H1 (cell line): ENCODE measurements at places on chromosomes 4 and X. TPM values are rescaled to one million over a fixed set of nuclear protein-coding genes. Genes with fewer than 3 reads are reported as not detected.

DNA sequence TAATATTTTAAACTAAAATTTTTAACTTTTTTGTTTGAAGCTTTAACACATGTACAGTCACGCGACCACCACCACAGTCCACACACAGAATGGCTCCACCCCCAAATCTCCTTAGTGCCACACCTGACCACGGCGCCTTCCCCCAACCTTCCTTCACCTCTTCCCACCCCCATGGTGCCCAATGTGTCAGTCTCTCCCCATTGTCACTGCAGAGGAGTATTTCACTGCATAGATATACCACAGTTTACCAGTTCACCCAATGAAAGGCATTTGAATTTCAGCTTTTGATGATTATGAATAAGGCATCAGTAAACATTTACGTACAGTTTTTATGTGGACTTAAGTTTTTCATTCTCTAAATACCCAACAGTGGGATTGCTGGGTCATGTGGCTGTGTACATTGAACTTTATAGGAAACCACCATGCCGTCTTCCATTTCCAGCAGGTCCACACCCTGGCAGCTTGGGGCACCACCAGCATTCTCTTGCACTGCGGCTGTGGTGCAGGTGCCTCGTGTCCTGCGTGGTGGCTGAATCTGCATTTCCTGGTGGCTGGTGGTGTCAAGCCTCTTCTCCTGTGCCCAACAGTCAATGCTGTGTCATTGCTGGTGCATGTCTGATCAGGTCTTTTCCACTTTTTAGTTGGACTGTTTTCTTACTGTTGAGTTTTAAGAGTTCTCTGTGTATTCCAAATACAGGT lies 49.0 kb downstream of the CPLX1 start:
- H3K4me3 ChIP-seq = no peak overlapping the region
- no peaks in the 10 kb centered on the region for H3K27me3 ChIP-seq
- H3K27ac ChIP-seq = no peak overlapping the region
- H3K4me1 ChIP-seq = no peaks in the 10 kb centered on the region
- H3K36me3 ChIP-seq = no peaks in the 10 kb centered on the region; the same call in 1 of the 2 replicates

GRIA3 gene
- polyA plus RNA-seq = 1.5 and 3.0 TPM in 2 replicates

ZNF711 gene
- 4.2 and 8.5 TPM in 2 replicates for polyA plus RNA-seq

- H3K27ac ChIP-seq = no peak overlapping the region
- H3K27me3 ChIP-seq = no peaks in the 10 kb centered on the region
- no peaks in the 10 kb centered on the region for H3K36me3 ChIP-seq
- H3K4me1 ChIP-seq = no peaks in the 10 kb centered on the region; the same call in 1 of the 2 replicates
- H3K4me3 ChIP-seq = no peak overlapping the region
Measured at GRCh38 chrX:39484159-39485068, 613.3 kb downstream of the BCOR start.

GRCh38 chr4:149029056-149029651 lies 586.9 kb upstream of the NR3C2 start:
- no peaks in the 10 kb centered on the region for H3K27me3 ChIP-seq
- H3K27ac ChIP-seq = no peak overlapping the region
- H3K36me3 ChIP-seq = no peaks in the 10 kb centered on the region
- H3K4me3 ChIP-seq = no peak overlapping the region

GRCh38 chr4:71524756-71525155 lies 185.9 kb downstream of the SLC4A4 start:
- no peak overlapping the region for H3K27ac ChIP-seq
- no peaks in the 10 kb centered on the region for H3K4me1 ChIP-seq
- no peaks in the 10 kb centered on the region for H3K36me3 ChIP-seq
- DNase-seq = no peak
- H3K27me3 ChIP-seq = no peaks in the 10 kb centered on the region
- no peak overlapping the region for H3K4me3 ChIP-seq

DNA sequence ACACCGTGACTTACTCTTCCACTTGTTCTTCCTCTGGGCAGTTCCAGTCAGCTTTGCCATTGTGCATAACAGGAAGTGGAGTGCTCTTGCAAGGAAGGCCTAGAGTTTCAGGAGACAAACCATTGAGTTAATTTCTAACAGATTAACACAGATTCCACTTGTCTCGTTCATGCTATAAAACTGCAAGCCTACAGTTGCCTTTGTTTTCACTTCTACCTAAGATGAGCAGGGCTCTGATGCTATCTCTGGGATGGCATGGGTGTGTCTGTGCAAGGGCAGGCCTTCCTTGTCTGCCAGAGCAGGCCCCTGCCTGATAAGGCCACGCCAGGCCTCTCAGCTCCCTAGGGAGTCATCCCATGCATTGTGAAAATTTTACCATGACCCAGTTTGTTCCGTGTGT lies 67.7 kb upstream of the PGRMC2 start:
- peaks cover 3% of the 10 kb centered on the region for H3K4me1 ChIP-seq
- no peaks in the 10 kb centered on the region for H3K27me3 ChIP-seq
- H3K36me3 ChIP-seq = no peaks in the 10 kb centered on the region
- H3K27ac ChIP-seq = no peak overlapping the region

DNA sequence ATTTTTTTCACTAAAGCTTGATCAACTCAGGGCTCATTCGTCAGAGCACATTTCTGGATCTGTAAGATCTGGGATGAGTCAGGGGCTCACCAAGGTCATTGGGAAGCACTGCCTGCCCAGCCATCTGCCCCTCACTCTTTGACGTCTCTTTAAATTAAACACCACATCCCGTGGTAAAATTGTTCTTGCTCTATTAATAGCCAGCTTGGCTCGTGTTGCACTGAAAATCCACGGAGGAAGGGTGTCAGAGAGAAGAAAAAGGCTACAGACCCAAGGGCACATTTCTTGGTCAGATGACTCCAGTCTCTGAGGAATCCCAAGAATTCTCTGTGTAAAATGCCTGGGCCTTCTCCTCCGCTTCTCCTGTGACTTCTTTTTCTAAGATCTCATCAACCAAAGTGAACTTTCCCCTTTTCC lies 45.7 kb upstream of the GATB start:
- H3K27ac ChIP-seq = no peak overlapping the region
- 0 out of 2 replicates have a peak, but pooled peaks cover 7% of the 10 kb centered on the region for H3K4me1 ChIP-seq
- no peaks in the 10 kb centered on the region; the same call in 1 of the 2 replicates for H3K27me3 ChIP-seq
- no peak overlapping the region for H3K4me3 ChIP-seq
- H3K36me3 ChIP-seq = no peaks in the 10 kb centered on the region

TMEM129 gene
- polyA plus RNA-seq = 58.7 and 89.1 TPM in 2 replicates

SOWAHD gene
- 2.6 and 2.9 TPM in 2 replicates for polyA plus RNA-seq
